Endothelial cell of umbilical vein (primary cell): ENCODE measurements at places on chromosomes 1 and 21. TPM values are rescaled to one million over a fixed set of nuclear protein-coding genes. Genes with fewer than 3 reads are reported as not detected.

GRCh38 chr1:245873883-245874671 is 633.0 kb downstream of the SMYD3 start:
- DNase-seq = no peak

LCE2B gene
- not detected in 2 replicates for polyA plus RNA-seq

GRCh38 chr1:10903821-10904220 is 107.4 kb upstream of the CASZ1 start:
- no peak for DNase-seq

- peak; percentile 62 for DNase-seq
Measured at GRCh38 chr1:204438628-204439027, 27.0 kb upstream of the PPP1R15B start.

DNA sequence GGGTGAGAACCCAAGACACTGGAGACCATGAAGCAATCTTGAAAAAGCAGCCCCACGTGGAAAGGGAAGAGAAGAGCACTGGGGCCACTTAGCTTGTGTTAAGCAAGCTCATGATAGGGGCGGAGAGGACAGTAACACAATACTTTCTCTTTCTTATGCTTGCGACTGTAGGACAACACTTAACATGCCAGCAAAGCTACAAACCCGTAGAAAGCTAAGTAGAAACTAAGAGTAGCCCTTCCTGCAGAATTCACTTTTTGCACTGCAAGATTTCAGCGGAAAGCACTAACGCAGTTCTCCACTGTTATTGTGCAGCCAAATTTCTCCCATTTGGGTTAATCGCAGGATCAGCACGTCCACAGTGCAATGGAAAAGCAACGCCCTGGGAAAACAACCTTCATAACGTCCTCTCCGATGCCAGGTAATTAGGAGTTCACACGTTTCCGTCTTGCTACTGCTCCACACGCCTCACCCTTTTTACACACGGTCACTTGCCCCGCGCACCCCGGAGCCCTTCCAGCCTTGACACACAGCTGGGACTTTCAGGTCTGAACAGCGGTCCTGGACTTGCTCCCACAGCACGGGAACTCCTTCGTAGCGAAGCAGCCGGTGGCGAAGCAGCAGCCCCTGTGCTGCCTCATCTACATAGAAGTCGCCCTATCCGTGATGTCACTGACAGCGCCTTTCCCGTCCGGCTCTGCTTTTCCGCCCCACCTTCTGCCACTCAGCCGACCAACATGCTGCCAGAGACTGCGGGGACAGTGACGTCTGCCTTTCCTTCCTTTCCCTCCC is 148.6 kb downstream of the PPIAL4G start:
- peak; percentile 63 for DNase-seq

DNA sequence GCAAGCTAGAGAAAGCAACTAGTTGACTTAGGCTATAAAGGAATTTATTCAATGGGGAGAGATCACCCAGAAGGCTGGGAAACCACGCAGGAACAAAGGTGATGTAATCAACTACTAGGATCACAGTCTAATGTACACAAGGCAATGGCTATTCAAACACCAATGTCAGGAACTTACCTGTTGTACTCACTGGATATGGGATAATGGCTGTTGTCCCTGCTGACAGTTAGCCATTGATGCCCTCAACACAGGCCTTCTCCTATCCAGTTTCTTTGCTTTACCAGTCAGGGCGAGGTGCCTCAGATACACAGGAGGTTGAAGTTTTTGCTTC is 32.3 kb downstream of the C21orf91 start:
- no peak for DNase-seq

- DNase-seq = no peak
Measured at GRCh38 chr1:197915260-197915861, 1.8 kb upstream of the LHX9 start.

COL9A2 gene
- polyA plus RNA-seq = 0.29 and 0.69 TPM in 2 replicates

DNM3 gene
- polyA plus RNA-seq = 1.1 and 1.4 TPM in 2 replicates

DNA sequence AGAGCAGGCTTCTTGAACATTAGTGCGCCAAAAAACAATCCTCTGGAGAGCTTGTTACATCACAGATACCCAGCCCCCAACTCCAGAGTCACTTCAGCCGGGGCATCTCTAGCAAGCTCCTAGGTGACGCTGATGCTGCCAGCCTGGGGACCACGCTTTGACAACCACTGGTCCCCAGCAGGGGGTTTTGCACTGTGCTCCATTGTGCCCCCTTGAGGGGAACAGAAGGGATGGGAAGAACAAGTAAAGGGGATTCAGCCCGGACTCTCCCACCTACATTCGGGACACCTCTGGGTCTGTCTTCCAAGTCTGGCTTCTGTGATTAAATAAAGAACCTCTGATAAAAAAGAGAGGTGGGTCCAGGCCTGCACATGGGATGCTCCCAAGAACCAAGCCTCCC is 60.4 kb downstream of the ATP5PO start:
- DNase-seq = no peak

DNA sequence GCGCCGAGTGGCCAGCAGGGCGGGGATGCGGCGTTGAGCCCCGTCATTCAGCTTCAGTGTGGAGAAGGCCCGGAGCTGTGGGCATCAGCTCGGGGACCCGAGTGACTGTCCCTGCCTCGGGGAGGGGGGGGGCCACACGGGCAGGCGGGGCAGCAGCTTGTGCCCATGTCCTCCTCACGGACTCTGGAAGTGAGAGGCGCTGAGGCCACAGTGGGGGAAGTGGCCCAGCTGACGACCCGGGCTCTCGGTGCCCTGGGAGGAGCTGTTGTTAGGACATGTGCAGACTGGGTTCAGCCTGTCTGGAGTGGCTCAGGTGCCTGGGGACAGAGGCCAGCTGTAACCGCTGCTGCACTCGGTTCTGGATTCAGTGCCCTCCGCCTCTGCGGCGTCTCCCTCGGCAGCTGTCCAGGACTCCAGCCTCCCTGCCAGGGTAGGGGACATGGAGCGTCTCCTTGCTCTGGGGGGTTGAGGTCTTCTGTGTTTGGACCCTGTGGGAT is 71.1 kb downstream of the SKI start:
- no peak for DNase-seq

- peak; percentile 1 for DNase-seq
Measured at GRCh38 chr1:70714149-70714548, 303.1 kb downstream of the CTH start.

- no peak for DNase-seq
Measured at GRCh38 chr1:160018900-160019299, 12.9 kb downstream of the PIGM start.

NUDT4B gene
- polyA plus RNA-seq = 34.5 and 39.0 TPM in 2 replicates

S100A8 gene
- not detected in 2 replicates for polyA plus RNA-seq

DNAH14 gene
- 1.3 and 1.5 TPM in 2 replicates for polyA plus RNA-seq

DNA sequence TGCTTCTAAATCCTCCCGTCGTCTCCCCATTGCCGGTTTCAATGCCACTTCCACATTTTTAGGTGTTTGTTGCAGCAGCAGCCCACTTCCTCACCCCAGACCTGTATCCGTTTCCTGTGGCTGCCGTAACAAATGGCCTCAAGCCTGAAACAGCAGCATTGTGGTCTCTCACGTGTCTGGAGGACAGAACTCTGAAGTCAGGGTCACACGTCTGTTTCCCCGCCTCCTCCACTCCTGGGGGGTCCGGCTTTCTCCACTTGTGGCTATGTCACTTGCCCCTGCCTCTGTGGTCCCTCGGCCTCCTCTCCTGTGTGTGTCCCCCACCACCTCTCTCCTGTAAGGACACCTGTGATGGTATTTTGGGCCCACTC is 21.8 kb downstream of the TRPM2 start:
- no peak for DNase-seq

GRCh38 chr21:26962621-26963181 is 4.2 kb downstream of the ADAMTS5 start:
- no peak for DNase-seq

DNA sequence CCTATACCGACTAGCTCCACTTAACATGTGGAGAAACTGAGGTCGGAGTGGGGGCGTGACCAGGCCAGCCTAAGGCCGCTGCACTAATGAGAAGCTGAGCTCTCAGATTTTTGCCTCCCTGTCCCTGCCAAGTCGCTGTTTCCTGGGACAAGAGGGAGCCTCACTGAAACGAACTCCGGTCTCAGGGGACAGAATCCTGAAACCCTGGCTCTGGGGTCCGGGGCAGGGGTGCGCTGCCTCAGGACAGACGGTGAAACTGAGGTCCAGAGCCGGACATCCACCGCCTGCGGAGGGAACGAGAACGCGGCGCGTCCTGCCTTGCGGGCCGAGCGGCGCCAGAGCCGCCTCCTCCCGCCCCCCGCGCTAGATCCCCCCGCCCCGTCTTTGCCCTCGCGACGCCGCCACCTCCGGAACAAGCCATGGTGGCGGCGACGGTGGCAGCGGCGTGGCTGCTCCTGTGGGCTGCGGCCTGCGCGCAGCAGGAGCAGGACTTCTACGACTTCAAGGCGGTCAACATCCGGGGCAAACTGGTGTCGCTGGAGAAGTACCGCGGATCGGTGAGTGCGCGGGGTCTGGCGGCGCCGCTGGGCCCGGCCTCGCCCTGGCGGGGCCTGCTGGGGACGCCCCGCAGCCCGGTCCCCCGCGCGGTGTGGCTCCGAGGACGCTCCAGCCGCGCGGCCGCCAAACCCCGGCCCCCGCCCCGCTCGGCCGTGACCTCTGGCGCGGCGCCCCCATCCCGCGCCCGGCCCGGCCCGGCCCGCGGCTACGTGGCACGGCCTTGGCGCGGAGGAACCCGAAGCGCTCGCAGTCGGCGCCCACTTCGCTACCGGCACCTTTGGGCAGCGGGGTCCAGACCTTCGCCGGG is at the start of gene GPX7:
TSS of gene GPX7 (plus strand) at position 381 of the 865 bp plus-strand sequence. CDS start at position 420, 39 bp downstream.
- DNase-seq = peak; percentile 25
